Lower leg skin (tissue), 4 donors: ENCODE measurements at places on chromosomes 11 and 22. TPM values are rescaled to one million over a fixed set of nuclear protein-coding genes. Genes with fewer than 3 reads are reported as not detected.

The MS4A7 gene
- total RNA-seq: 2.4 TPM

The FOLR1 gene
- 7.0 TPM for total RNA-seq

The DYNC2H1 gene
- total RNA-seq: 25.8 TPM

GRCh38 chr11:46336563-46337180, 10.6 kb upstream of the DGKZ start:
- no peak for DNase-seq

GRCh38 chr11:69049490-69049867, 747 bp downstream of the TPCN2 start:
- DNase-seq: no peak

- DNase-seq: no peak
Observed at GRCh38 chr11:10443721-10444235, 11.3 kb upstream of the AMPD3 start.

GRCh38 chr22:46758867-46759290, 3.6 kb upstream of the TBC1D22A start:
- DNase-seq: no peak

GRCh38 chr22:20663941-20664593, 109.8 kb upstream of the SERPIND1 start:
- DNase-seq: no peak

GRCh38 chr11:746289-747157, 741 bp upstream of the TALDO1 start:
- DNase-seq: no peak

GRCh38 chr22:31715147-31715778, 34.7 kb downstream of the PRR14L start:
- DNase-seq: no peak

- no peak for DNase-seq
Observed at GRCh38 chr11:95042906-95043305, 6.3 kb upstream of the KDM4F start.

GRCh38 chr22:25637672-25638071, 73.2 kb downstream of the GRK3 start:
- no peak for DNase-seq
